ENCODE measurements at places on chromosomes 5 and 9. TPM values are rescaled to one million over a fixed set of nuclear protein-coding genes. Genes with fewer than 3 reads are reported as not detected.

GRCh38 chr5:134738963-134739661 is 764 bp downstream of the CAMLG start:
- peak; percentile 47 for DNase-seq

GRCh38 chr5:129962506-129962905 is 58.2 kb downstream of the CHSY3 start:
- DNase-seq: no peak

DNA sequence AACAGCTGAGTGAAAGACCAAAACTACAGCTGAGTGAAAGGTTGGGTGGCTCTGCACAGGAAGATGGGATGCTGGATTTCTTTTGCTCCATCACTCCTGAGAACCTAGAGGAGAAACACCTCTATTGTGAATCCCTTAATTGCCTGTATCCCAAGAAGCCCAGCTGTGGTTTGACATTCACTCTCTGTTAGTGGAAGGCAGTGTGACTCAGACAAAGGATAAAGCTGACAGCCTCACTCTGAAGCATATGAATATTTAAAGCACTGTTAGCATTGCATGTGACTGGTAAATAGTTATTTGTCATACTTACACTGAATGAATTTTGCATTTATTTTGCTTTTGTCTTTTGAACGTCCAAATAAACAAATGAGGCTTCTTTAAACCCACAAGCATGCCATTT is 367.1 kb upstream of the RIOK2 start:
- no peak for DNase-seq

DNA sequence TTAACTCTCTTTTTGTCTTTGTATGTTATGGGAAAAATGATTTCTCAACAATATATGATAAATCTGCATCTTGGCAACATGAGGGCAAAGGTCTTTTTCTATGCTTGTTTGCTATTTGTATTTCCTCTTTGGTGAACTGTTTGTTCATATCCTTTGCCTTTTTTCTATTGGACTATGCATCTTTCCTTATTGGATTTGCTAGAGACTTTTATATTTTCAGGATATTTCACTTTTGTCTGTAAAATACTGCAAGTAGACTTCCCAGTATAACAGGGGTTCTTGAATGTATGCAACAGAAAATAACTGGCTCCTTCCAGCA is 69.4 kb upstream of the SSBP2 start:
- no peak for DNase-seq

- DNase-seq: no peak
Observed at GRCh38 chr9:136644343-136644592, 18.4 kb upstream of the EGFL7 start.

GRCh38 chr5:157772127-157772526 is 28.6 kb downstream of the LSM11 start:
- no peak for DNase-seq

DNA sequence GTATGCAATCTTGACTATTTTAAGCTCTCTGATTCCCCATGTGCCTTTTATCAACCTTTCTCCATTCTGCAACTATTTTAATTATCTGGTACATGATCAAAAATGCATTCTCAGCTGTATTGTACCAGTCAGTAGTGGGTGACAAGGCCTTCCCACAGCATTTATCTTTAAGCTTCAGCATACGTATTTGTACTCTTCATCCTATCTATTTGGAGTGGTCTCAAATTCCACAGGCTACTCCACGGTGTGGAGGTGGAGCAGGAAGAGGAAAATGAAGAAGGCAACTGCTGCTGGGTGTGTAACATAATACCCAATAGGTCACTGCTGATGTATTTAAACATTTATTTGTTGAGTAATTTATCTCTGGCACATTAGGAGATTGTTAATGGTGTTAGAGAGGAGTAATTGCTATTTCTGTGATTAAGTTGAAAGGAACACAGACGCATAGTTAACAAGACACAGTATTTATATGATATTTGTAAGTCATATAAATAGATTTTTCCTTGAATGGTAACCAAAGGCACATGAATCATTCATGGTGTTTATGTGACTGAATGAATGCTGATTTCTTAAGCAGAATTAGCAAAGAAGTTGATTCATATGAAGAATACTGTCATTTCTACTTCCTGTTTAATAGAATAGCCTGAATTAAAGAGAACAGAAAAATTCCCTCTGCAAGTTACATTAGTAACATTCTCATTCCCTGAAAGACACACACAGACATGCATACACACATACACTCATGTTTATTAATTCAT is 153.8 kb upstream of the NR3C1 start:
- no peak for DNase-seq

DNA sequence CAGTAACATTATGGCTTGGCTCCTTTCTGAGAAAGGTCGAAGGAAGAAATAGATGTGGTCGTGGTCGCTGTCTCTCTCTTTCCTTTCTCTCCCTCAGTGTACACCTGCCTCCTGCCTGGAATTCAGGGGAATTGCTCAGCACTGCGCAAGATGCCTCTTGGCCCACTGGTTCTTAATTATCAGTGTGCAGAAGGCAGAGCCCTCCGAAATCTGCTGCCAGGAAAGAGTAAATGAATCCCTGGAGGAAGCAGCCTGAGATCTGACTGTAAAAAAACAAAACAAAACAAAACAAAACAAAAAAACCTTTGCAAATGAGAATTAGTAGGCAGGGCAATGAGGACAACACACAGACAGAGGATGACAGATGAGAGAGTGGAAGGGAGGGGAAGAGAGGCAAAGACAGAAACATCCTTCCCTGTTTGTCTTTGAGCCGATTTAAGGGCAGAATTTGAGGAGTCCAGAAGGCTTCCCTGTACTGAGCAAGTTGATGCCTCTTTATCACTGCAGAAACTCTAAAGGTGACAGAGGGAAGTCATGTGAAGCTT is 113.8 kb upstream of the PUM3 start:
- DNase-seq: no peak

GRCh38 chr5:129118405-129118804 is 23.9 kb downstream of the ISOC1 start:
- DNase-seq: no peak

DNA sequence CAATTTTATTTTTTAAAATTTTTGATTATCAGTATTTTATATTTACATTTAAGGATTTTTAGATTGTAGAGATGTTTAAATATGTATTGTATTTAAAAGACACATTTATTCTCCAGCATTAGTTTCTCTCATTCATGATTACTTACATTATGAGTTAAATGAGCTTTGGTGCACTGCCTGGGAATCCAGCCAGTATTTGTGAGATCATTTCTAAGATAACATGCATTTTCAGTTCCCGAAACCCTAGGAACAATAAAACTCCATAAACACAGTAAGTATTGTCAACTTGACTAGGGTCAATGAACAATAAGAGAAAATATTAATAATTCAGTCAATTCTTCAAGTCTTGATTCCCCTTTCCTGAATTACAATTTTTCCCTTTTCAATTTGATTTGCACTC is 403.3 kb downstream of the PLK2 start:
- no peak for DNase-seq

DNA sequence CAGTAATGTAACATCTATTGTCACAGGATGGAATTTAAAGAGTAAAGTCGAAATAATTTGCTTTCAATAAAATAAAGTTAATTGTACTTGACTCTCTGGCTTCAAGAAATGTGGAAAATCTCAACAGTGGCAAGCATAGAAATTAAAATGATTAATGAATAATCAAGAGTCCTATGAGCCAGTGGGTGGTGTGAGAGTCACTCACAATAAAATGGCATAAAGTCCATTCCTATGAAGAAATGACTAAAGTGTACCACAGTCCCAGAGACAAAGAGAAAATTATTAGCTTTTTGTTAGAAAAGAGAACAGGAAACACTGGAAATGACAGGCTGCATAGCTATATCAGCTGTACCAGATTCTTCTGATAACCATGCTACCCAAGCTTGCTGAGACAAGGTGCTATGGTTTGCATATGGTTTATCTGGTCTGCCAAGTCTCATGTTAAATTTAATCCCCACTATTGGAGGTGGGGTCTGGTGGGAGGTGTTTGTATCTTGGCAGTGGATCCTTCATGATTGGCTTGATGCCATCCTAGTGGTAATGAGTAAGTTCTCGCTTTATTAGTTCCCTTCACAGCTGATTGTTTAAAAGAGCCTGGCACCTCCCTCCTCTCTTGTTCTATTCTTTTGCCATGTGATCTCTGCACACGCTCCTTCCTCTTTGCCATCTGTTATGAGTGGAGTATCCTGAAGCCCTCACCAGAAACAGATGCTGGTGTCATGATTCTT is 647.7 kb upstream of the ITGA1 start:
- no peak for DNase-seq

DNA sequence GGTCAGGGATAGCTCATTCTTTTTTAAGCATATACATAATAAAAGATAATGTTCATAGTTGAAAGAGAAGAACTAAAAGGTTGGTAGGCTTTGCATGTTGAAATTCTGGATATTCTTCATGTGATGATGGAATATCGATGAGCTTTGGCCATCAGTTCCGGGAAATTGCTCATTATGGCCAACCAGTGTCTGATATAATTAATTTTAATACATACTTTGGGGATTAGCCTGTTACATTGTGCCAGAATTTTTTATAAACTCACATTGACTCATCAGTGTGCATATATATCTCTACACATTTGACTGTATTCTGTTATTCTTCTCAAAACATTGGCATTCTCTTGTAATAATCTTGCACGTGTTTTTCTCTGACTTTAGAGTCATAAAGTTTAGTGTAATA is 84.3 kb downstream of the NNT start:
- DNase-seq: no peak

GRCh38 chr5:115510145-115510645 is 34.4 kb downstream of the FEM1C start:
- DNase-seq: no peak

GRCh38 chr5:8807636-8808035 is 738.2 kb downstream of the SEMA5A start:
- DNase-seq: no peak

GRCh38 chr5:176921714-176922113 is 22.6 kb upstream of the HK3 start:
- DNase-seq: no peak

DNA sequence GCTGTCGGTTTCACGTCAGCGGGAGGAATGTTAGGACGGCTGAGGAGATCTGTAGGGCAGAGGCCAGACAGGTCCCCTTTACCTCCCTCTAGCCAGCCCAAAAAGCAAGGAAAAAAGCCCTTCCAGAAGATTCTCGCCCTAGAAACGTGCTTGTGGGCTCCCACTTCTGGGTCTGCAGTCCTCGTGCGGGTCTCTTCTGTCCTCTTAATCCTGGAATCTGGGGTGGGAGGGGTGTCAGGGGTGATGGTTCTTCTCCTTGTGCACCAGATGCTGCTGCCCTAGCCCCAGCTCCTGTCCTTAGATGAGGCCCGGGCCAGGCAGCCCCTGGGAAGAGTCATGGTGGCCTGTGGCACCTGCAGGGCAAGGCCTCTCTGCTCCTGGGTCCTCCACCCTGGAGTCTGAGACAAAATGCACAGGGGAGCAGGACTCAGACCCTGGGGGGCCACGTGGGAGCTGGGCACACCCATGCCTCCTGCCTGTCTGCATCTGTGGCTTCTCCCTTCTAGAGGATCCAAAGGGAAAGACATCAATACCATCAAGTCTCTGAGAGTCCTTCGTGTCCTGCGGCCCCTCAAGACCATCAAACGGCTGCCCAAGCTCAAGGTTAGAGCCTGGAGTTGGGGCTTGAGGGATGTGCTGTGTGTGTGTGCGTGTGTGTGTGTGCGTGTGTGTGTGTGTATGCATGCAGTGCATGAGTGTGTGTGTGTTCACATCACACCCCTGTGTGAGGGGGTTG is 174.2 kb downstream of the CACNA1B start:
- DNase-seq: no peak

DNA sequence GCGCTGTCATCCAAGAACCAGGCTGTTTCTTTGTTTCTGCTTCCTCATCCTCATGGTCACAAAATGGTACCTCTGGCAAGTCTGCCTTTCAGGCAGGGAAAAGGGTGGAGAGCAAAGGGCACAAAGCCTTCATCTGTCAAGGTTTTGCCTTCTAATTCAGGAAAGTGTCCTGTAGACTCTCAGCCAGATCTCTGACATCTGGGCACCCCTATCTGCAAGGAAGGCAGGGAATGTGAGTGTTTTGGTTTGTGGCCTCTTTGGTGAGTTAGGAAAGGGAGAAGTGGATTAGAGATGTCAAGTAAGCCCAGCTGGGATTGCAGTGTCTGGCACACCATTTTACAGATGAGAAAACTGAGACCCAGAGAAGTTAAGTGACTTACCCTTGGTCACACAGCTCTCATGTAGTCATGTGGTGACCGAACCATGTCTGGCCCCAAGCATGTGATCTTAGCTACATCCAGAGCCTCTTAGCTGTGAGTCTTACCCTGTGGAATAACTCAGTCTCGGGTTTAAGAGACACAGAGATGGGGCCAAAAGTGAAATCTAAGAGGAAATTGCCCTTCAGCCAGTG is 115.6 kb upstream of the SAP30L start:
- DNase-seq: no peak

- no peak for DNase-seq
Observed at GRCh38 chr9:115944166-115944948, 209.2 kb upstream of the PAPPA start.

GRCh38 chr5:131952301-131952857 is 6.9 kb upstream of the MEIKIN start:
- no peak for DNase-seq

- DNase-seq: no peak
Observed at GRCh38 chr5:32833663-32834062, 122.5 kb downstream of the NPR3 start.

GRCh38 chr9:33835625-33836260 is 18.8 kb downstream of the UBE2R2 start:
- no peak for DNase-seq

DNA sequence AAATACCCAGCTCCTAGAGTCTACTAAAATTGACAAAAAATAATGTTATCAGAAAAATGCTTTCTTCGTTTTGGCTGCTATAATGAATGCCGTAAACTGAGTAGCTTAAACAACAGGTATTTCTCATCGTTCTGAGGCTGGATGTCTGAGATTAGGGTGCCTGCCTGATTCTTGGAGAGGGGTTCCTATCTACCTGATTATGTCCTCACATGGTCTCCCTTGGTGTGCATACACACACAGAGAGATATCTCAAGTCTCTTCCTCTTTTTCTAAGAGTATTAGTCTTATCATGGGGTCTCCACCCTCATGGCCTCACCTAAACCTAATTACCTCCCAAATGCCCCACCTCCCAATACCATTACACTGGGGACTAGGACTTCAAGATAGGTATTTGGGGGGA is 40.6 kb upstream of the CSNK1G3 start:
- no peak for DNase-seq

DNA sequence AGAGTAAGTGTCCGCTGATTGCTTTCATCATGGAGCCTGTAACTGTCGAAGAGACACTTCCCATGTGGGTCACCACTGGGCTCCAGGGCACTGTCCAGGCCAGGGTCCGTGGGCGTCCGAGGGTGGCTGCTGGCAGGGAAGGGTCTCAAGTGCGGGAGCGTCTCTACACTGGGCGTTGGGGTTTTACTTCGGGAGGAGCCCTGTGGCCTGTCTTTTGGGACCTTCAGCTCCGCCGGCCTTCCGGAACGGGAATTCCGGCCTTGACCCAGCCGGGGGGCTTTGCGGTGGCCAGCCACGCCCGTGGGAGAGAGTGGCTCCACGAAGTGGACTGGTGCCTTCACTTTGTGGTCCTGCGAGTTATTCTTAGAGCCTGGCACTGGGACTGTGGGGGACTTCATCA is 86.2 kb downstream of the CAMSAP1 start:
- no peak for DNase-seq

The HAVCR2 gene
- polyA plus RNA-seq: 18.2 TPM

The DIPK1B gene
- polyA plus RNA-seq: 27.6 TPM

The PPIC gene
- 36.3 TPM for polyA plus RNA-seq

The SV2C gene
- polyA plus RNA-seq: 0.08 TPM

The FIBCD1 gene
- 0.08 TPM for polyA plus RNA-seq

The PCDHB12 gene
- polyA plus RNA-seq: 4.6 TPM

The AFF4 gene
- 74.1 TPM for polyA plus RNA-seq

The SLC4A9 gene
- polyA plus RNA-seq: 26.9 TPM

The GABRA1 gene
- polyA plus RNA-seq: 0.20 TPM

The SELENOP gene
- 433 TPM for polyA plus RNA-seq

The DOK3 gene
- polyA plus RNA-seq: 5.3 TPM

The MSMP gene
- polyA plus RNA-seq: not detected

The EGFL7 gene
- polyA plus RNA-seq: 38.8 TPM

The CDX1 gene
- 0.45 TPM for polyA plus RNA-seq
